ENCODE measurements at places on chromosomes 7 and 10.
A peak's percentile ranks its signal among the peaks of the same experiment; 100 is the strongest.

DNA sequence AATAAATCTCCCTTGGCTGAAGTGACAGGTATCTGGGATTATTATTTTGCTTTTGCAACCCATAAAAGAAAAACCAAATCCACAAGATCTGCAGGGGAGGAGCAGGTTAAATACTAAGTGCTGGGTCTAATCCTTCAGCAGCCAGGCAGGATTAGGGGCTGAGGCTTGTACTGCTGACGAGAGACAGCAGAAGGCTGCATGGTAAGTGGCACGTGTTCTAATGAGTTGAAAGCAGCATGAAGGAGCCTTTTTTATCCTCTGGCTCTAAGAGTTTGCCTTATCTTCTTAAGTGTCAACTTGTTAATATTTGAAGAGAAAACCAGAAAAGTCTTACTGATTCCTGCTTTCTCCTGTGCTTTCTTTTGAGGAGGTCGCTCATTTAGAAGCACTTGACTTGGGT lies 50.0 kb downstream of the LYZL2 start:
- DNase-seq = no peak

DNA sequence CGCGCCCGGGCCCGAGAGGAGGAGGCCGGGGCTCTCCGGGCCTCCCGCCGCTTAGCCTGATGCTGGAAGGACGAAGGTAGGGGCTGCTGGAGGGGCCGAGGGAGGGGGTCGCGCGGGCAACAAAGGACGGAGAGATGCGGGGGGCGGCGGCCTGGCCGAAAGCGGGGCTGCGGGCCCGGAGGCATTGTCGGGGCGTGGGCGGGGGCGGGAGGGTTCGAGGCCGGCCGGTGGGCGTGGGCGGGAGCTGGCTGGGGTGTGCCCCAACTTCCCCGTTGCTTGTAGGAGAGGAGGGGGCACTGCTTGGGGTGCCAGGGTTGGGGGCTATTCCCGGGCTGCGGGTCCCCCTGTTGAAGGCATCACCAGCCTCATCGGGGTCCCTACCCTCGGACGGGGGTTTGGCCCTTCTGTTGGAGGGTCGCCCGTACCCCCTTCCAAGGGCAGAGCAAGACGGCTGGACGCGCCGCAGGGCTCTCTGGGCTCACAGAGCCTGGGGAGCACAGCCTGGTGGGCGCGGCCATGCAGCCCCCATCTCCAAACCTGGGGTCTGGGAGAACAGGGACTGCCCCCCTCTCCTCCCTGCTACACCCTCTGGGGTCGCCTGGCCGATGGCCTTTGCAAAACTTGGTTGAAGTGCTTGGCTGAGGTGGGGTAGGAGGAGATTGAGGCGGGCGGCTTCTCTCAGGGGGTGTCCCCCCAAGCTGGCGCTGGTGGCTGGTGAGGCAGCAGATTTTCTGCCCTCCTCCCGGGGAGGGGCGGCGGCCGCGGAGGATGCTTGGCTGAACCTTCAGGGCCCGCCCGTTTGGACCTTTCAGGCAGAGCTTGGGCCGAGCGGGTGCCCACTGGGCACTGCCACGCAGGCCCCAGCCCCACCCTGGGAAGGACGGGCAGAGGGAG lies 699 bp downstream of the CLIP2 start:
- peak; percentile 56 for DNase-seq

- DNase-seq = no peak
Measured at GRCh38 chr10:50498465-50498864, 125.3 kb downstream of the SGMS1 start.

- no peak for DNase-seq
Measured at GRCh38 chr7:116801092-116801710, 61.2 kb upstream of the CAPZA2 start.

- no peak for DNase-seq
Measured at GRCh38 chr10:97891497-97892167, 42.0 kb downstream of the GOLGA7B start.

GRCh38 chr7:98156700-98157099 lies 50.0 kb downstream of the LMTK2 start:
- DNase-seq = no peak

DNA sequence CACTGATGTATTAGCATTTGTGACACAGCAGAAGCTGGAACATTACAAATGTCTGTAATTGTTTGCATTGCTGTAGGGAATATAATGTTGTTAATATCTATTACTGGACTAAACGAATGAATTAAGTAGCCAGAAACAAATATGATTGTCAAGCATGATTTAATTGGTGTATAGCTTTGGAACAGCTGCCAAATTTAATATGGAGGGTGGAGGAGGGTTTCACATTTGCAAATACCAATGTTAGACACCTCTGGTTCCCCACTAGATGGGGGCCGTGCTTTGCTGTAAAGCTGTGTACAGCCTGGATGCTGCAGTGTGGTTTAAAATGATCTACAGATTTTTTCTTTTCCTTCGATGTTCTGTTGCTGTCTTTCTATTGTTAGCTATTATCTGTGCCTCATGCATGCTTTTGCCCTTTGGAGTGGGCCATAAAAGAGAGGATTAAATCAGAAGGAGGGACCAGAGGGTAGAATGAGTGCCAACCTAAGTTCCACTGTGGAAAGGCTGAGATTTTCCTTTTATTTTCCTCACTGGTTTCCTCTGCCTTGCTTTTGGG lies 23.1 kb downstream of the DNAJB9 start:
- peak; percentile 74 for DNase-seq

DNA sequence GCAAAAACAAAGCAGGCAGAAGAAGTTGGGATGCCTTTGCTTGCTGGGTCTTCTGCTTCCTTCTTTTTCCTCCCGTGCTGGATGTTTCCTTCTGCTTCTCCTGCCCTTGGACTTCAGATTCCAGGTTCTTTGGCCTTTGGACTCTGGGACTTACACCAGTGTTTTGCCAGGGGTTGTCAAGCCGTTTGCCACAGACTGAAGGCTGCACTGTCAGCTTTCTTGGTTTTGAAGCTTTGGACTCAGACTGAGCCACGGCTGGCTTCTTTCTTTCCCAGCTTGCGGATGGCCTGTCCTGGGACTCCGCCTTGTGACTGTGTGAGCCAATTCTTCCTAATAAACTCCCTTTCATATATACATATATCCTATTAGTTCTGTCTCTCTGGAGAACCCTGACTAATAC lies 11.3 kb upstream of the LCOR start:
- DNase-seq = no peak

- no peak for DNase-seq
Measured at GRCh38 chr7:92778972-92779371, 57.4 kb downstream of the CDK6 start.

GRCh38 chr7:158356454-158356853 lies 231.2 kb downstream of the PTPRN2 start:
- no peak for DNase-seq

DNA sequence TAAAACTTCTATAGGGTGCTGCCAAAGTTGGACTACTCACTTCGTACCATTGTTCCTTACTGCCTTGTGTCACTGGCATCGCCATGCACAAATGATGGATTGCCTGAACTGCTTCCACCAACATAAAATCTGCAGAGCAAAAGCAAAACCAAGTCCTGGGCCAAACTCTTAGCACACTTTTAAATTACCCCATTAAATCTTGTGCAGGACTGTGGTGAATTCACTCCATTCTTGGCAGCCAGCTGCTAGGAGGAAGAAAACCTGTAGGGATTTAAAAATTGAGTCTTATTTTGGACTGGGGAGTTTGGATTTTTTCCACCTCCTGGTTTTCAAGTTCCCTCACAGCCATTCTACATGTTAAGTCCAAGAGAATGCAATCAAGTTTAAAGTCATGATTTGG lies 646.9 kb downstream of the SORCS3 start:
- no peak for DNase-seq

GRCh38 chr10:11280187-11280932 lies 262.7 kb downstream of the CELF2 start:
- DNase-seq = no peak

GRCh38 chr10:110815354-110816004 lies 56.2 kb upstream of the PDCD4 start:
- DNase-seq = no peak

GRCh38 chr7:101790566-101791293 lies 26.7 kb upstream of the CUX1 start:
- no peak for DNase-seq

DNA sequence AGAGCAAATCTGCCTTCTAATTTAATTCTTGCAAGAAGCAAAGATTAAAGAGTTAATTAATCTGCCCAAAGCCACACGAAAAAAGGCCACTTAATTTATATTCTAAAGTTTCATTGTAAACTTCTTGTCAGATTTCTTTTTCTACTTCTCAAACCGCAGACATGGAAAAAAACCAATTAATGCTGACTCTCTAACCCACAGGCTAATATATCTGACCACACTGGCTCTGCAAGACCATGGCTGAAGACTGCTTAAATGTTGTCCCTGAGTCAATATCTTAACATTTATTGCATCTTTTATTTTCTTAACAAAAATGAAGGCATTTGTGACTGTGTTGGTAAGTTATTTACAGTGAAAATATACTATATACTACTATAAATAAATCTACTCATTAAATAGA lies 234.0 kb upstream of the SP8 start:
- no peak for DNase-seq

DNA sequence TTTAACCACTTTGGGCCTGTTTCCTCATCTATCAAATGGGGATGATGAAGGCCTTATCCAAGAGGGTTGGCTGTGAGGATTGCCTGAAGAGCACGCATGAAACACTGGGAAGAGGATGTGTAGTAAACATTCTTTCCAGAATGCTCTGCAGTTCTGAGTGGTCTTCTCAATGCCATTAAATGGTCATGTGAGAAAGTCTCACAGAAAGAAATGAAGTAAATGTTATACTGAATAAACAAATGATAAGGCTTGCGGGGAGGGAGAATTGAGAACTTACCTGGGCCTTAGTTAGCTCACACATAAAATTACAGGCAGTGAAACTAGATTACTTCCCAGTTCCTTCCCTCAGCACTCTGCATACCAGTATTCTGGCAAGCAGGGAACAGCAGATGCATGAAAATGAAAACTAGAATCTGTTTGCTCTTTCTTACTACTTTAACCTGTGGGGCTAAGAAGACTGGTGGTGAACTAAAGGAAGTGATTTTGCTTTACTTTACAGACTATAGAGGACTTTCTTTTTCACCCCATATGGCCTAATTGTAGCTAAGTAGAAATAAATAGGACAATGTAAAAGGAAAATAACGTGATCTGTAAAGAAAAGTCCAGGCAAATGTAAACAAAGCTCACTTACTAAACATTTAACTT lies 135.3 kb upstream of the CCDC6 start:
- no peak for DNase-seq

DNA sequence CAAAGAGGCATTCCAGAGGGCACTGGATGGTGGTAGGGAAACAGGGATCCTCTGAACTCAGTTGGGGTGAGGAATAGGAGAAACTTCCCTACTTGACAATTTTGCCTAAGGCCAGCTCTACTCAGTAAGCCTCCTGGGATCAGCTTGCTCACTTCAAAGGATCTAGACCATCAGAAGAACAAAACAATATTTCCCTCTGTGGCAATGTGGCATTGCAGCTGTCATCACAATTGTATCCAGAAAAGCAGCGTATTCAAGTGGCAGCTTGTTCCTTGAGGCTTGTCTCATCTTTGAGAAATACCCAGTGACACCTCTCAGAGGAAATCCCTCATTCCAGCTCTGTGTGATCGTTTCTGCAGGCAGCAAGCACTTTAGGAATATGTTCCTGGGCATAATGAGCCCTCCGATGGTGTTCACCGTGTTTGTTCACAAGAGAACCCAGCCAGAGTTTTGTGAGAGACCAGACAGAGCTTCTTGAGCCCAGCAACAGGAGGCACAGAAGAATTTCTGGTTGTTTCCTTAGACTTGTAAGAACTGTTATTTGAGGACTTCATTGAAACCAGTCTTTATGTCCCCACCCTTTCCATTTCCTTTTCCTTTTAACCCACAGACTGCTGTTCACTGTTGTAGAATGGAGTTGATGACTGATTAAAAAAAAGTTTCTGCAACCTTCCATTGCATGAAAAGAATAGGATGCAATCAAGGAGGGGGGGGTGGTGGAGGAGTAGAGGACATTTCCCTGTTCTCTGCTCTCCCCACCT lies 747.3 kb downstream of the LRMDA start:
- peak; percentile 9 for DNase-seq

DNA sequence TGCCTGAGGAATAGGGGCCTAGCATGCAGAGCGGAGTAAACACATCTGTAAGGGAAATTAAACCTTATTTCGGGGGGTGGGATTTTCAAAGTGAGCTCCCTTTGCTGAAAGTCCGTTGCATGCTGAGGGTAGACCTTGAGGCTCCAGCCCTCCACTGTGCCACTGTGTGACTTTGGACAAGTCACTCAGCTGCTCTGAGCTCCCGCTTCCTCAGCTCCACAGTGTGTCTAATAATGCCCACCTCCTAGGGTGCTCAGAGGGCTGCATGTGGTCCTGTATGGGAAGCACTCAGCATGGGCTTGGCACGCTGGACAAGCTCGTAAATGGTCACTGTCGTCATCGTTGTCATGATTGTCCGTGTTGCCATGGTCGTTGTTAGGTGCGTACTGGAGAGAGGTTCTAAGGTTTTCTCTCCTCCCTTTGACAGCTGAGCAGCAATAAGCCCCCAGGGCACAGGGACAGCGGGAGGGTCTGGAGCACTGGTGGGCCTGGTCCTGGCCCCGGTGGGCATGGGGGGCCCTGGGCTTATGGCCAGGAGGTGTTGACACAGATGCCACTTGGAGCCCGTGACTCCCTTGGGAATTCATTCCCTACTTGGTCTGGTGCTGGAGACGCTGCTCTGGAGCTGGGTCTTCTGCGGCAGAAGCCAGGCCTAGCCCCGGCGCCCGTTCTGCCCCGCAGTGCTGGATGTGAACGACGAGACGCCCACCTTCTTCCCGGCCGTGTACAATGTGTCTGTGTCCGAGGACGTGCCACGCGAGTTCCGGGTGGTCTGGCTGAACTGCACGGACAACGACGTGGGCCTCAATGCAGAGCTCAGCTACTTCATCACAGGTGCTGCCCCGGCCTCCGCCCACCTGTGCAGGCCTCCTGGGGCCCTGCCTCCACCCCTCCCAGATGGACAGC lies 13.1 kb downstream of the C10orf105 start:
- no peak for DNase-seq

DNA sequence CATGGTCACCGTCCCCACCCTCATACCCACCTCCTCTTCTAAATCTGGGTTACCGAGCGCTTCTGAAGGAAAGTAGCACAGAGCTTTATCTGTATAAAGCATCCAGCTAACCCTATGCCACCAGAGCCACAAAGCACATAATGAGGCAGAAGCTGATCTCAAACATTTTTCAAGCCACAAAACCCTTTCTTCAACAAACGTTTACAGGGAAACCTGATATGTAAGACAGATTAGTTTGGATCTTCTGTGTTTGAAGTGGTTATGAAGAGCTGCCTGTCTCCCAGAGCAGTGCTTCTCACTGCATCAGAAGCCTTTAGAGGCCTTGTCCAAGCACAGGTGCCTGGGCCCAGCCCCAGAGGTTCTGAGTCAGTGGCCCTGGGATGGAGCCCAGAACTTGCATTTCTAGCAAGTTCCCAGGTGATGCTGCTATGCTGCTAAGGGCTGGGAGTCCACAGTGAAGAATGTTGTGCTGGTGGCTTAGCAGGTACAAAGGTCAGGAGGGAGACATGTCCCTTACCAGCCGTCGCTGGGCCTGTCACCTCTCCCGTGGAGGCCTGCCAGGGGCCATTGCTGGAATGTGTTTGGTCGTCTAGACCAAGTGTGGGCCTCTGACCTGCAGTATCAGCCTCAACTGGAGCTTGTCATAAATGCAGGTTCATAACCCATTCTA lies 90.4 kb downstream of the TAF3 start:
- DNase-seq = no peak

GRCh38 chr7:18524248-18524647 lies 28.7 kb downstream of the HDAC9 start:
- no peak for DNase-seq
